ENCODE measurements at places on chromosomes 13 and 19.

- DNase-seq = no peak
Observed at GRCh38 chr13:78121459-78122348, 203.1 kb upstream of the EDNRB start.

DNA sequence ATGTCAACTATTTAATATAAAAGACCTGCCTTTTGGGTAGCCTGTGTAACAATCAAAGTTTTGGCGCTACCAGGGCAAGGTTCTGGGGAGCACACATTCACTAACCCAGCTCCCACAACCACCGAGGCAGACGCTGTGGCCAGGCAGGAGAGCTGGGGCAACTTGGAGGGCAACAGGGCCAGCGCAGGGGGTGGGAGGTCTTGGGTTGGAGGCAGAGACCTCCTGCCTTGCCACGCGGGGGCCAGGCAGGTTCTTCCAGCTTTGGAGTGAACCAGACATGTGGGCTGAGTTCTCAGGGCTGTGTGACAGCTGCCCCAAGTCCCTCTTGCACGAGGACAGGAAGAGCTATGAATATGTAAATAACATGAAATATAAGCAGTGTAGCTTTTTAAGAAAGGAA is 30.3 kb upstream of the MCF2L start:
- DNase-seq = no peak

DNA sequence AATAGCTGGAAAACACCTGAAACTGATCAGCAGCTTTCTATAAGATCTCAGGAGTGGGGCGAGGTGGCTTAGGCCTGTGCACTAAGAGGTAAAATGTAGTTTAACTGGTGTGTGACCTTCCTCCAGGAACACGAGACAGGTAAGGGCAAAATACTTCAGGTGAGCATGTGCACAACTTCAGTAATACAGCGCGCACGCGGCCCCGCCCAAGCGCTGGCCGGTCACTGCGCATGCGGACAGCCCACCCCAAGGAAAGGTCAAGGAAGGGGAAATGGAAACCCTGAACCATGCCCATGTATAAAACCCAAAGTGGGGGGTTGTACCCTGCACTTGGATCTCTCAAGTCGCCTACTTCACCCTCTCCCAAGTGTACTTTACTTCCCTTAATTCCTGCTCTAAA is 49.4 kb upstream of the ARHGEF7 start:
- DNase-seq = no peak

DNA sequence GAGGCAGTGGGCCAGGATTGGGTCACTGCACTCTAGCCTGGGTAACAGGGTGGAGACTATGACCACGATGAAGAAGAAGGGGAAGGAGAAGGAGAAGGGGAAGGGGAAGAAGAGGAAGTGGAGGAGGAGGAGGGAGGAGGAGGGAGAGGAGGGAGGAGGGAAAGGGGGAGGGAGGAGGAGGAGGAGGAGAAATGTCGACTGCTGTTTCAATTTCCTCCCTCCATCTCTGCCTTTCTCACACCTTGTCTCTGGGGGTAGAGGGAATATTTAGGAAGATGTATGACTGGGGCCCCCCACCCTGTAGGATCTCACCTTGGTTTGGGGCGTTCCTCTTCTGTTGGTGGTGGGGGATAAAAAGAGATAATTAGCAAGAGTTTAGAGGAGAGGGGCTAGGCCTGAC is 3.8 kb downstream of the TNNT1 start:
- no peak for DNase-seq

DNA sequence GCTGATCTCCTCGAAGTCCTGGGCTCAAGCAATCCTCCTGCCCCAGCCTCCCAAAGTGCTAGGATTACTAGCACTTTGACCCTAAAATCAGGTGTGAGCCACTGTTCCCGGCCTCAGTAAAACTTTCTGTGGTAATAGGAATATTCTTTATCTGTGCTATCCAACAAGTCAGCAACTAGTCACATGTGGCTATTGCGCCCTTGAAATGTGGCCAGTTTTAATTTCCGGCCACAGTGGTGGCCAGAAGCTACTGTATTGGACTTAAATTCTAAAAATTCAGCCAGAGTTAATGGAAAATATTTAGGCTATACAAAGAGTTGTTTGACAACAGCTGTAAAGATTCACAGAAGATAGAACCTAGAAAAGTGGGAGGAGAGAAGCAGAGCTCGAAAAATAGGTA is 30.0 kb downstream of the KEAP1 start:
- no peak for DNase-seq

Data from effector CD8-positive, alpha-beta T cell (primary cell).